ENCODE measurements at places on chromosomes 3 and 15.
A peak's percentile ranks its signal among the peaks of the same experiment; 100 is the strongest.

DNA sequence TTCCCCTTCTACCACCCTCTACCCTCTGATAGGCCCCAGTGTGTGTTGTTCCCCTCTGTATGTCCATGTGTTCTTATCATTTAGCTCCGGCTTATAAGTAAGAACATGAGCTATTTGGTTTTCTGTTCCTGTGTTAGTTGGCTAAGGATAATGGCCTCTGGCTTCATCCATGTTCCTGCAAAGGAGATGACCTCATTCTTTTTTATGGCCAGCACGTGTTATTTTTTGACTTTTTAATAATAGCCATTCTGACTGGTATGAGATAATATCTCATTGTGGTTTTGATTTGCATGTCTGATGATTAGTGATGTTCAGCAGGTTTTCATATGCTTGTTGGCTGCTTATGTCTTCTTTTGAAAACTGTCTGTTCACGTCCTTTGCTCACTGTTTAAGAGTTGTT lies 63.1 kb upstream of the NPHP3 start:
- no peak for DNase-seq

DNA sequence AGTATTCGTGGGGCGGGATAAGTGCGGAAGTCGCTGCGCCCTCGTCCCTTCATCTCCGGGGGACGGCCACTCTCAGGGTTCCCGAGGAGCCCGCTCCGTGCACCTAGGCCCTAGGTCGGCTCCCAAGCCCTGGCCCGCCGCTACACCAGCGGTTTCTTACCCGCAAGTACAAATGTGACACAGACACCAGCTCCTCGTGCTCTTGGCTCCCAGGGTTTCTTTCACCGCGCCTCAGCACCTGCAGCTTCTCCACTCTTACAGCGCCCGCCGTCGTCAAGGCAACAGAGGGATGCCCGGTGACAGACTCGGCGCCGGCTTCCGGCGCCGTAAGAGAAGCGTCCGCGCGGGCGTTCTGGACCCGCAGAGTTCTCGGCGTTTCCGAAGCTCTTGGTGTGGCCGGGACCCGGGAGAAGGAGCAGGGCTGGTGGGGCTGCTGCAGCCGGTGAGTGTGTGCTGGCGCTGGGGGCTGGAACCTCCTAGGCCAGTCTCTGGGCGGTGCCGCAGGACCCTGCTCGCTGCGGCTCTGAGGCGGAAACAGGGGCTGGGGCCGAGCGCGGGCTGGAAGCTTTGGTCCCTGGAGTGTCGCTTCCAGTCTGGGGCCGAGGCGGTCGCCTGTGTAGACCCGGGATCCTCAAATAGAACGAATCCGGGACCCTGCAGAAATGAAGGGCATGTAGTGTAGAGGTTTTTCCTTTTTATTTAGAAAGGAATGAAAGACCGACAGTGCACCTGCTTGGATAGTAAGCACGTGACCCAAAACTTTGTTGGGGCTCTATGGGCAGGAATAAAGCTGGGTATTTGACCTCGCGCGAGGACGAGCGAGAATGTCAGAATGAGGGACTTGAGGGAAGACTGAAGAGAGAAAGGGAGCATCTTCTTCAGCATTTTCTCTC lies 155.4 kb upstream of the GOLGA6L4 start:
- DNase-seq: peak; percentile 10

- no peak for DNase-seq
These were observed 64.2 kb downstream of the HACD2 start for GRCh38 chr3:123520656-123521055.

- no peak for DNase-seq
These were observed 747 bp downstream of the MYL3 start for GRCh38 chr3:46862369-46863025.

- no peak for DNase-seq
These were observed 34.7 kb downstream of the ZNF710 start for GRCh38 chr15:90035840-90036230.
